Activated CD4-positive, alpha-beta T cell treated with anti-CD3 and anti-CD28 coated beads, Interleukin-10, Interleukin-2, amounts not matched to agents 100 ng/mL and 50 ng/mL, durations not matched to agents 16 hours and 8 hours (primary cell): ENCODE measurements at places on chromosomes 16 and 17.

GRCh38 chr17:69732272-69732918, 317.9 kb downstream of the MAP2K6 start:
- no peak for DNase-seq

- DNase-seq = no peak
These were observed 172.7 kb downstream of the ANKFN1 start for GRCh38 chr17:56326001-56326359.

DNA sequence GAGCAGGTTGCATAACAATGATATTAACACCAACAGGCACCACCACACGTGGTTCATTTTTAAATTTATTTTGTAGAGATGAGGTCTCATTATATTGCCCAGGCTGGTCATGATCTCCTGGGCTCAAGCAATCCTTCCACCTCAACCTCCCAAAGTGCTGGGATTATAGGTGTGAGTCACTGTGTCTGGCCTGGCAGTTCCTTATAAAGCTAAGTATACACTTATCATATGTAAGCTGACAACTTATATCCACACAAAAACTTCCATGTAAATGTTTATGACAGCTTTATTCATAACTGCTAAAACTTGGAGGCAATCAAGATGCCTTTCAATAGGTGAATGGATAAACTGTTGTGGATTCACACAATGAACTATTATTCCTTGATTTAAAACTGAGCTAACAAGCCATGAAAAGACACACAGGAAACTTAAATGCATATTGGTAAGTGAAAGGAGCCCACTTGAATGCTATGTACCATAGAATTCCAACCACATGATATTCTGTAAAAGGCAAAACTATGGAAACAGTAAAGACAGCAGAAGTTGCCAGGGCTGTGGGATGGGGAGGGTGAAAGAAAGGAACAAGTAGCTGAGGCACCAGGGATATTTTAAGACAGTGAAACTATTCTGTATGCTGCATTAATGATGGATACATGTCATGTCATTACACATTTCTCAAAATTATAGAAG, 156.5 kb upstream of the KCNJ18 start:
- no peak for DNase-seq

DNA sequence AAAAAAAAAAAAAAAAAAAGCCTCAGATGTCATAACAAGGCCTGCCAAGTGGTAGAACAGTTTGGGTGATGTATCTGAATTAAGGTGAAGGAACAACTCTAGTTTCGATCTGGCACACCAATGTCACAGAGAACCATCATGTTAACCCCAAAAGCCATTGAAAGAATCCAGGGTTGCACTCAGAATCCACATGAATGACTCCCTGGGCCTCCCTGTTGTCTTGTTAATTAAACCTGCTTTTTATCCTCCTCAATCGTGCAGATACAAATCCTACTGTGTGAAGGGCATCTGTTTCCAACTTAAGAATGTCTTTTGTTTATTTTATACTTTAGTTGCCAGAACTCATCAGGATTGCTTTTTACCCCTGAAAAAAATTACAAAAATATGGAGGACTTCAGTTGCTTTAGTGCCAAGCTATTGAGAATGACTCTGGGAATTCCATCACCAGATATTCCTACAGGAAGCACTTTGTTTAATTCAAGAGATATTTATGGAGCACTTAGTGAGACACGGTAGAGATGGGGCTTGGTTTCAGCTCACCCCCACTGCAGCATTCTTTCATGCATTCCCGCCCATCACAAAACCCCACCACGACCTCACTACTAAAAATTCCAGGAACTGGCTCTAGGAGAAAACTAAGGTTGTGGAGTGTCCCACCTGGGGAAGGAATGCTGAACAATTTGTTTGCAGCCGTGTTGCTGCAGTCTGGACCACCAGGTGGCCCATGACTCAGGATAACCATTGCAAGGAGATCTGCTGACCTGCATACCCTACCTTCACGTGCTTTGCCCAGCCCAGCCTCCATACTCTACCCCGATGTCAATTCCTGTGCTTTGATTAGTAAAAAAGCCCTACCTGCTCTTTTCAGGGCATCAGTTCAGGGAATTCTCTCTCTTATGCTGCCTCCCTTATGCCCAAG, 63.8 kb upstream of the GPRC5B start:
- DNase-seq = no peak

DNA sequence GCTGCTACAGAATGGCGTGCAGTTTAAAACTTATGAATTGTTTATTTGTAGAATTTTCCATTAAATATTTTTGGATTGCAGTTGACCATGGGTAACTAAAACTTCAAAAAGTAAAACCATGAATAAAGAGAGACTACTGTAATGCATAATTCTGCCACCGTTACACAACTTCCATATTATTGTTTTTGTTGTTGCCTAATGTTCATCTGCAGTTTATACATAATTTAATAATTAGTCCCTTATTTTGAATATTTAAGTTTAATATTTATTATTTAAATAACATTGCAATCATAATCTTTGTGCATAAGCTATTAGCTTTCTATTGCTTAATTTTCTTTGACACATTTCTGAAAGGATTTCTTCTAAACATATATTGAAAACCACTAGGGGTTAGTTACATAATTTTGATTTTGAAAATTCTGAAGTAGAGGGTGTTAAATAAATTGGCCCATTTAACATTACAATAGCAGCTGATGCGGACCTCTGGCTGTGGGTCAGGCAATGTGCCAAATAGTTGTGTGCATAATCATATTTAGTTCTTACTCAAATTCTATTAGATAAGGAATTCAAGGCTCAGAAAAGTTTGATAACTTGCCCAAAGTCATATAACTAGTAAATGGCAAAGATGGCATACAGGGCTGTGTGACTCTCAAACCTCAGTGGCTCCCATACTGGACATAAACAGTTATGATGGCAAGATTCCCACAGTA, 31.1 kb downstream of the PPM1E start:
- DNase-seq = no peak

DNA sequence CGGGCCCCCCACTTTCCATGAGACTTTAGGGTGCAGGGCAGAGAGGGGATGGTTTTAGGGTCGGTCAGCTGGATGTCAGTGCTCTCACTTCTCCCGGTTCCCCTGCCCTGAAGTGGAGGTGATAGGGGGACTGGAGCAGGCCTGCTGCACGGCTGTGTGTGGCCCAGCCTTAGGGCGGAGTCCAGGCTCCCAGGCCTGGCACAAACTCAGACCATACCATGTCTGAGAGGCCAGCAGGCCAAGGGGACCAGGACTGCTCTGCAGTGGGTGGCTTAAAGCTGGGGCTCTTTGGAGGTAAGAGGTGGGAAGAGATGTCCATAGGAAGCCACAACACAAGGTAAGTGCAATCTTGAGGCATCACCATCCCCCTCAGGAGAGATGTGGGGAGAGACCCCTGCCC, 8.3 kb downstream of the TFAP4 start:
- DNase-seq = no peak

DNA sequence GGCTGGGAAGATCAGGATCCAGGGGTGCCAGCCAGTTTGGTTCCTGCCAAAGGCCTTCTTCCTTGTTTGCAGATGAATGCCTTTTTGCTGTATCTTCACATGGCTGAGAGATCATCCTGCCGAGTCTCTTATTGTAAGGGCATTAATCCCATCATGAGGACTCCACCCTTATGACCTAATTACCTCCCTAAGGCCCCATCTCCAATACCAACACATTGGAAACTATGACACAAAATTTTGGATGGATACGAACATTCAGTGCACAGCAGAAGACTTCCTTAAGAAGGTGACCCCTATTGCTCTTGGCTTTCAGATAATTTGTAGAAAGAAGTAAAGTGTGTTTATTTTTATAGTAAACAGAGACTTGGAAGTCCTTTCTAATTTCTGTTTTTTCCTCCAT, 1164.7 kb upstream of the CDH8 start:
- DNase-seq = no peak

- peak; percentile 29 for DNase-seq
These were observed 392 bp downstream of the ZNF213 start for GRCh38 chr16:3135126-3135715.

- DNase-seq = no peak
These were observed 57.8 kb upstream of the IL34 start for GRCh38 chr16:70588565-70588964.
